Tibial artery (tissue), 4 donors: ENCODE measurements at places on chromosomes 11 and 22.
A peak's percentile ranks its signal among the peaks of the same experiment; 100 is the strongest.

DNA sequence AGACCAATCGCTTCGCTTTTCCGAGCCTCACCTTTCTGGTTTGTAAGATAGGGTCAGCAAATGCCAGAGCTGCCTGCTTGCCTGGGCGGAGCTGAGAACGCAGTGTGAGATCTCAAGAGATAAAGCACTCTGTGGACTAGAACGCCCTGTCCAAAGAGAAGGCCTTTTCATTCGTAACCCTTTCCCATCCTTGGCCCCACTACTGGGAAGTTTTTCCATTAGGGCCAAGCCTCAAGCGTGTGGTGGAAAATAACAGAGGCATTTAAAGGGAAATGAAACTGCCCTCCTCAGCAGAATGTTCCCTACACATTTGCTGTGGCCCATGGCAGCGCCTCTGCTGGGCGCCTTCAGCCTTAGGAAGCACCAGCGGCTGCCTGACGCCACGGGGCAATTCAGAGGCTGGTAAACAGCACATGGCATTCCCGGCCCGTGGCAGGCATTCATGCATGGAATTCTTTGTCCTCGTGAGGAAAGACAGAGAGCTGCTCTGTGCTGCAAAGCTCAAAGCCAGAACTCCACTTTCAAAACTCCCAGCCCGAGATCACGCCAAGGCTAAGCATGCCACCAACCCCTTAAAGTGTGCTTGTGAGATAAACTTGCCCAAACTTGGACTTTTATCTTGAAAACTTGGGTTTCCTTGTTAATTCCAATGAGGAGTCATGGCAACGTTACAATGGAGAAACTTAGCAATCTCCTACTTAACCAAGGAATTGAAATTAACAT lies 38.1 kb downstream of the AHNAK start:
- H3K27me3 ChIP-seq = no peaks in the 10 kb centered on the region
- peaks cover 34% of the 10 kb centered on the region for H3K4me1 ChIP-seq
- peak overlapping the region; percentile 78 for H3K27ac ChIP-seq
- peak overlapping the region; percentile 40 for H3K4me3 ChIP-seq

DNA sequence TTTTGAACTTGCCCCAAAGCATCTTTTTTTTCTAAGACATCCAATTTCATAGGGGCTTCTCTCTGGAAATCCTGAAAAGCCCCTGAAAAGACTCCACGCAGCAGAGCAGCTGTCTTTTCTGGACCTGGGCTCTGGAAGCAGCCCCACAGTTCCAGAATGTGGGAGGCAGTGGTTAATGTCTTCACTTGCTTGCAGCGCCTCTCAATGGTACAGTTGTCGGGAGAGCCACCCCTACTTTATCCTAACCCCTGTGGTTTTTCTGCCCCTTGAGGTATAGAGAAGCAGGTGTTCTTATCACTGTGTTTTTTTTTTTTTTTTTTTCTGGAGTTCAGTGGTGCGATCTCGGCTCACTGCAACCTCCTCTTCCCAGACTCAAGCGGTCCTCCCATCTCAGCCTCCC lies 83.4 kb upstream of the SORL1-AS1 start:
- no peak overlapping the region for H3K4me3 ChIP-seq
- no peaks in the 10 kb centered on the region for H3K27me3 ChIP-seq
- H3K27ac ChIP-seq = no peak overlapping the region
- H3K4me1 ChIP-seq = no peaks in the 10 kb centered on the region
- no peak for DNase-seq
- no peaks in the 10 kb centered on the region for H3K36me3 ChIP-seq

DNA sequence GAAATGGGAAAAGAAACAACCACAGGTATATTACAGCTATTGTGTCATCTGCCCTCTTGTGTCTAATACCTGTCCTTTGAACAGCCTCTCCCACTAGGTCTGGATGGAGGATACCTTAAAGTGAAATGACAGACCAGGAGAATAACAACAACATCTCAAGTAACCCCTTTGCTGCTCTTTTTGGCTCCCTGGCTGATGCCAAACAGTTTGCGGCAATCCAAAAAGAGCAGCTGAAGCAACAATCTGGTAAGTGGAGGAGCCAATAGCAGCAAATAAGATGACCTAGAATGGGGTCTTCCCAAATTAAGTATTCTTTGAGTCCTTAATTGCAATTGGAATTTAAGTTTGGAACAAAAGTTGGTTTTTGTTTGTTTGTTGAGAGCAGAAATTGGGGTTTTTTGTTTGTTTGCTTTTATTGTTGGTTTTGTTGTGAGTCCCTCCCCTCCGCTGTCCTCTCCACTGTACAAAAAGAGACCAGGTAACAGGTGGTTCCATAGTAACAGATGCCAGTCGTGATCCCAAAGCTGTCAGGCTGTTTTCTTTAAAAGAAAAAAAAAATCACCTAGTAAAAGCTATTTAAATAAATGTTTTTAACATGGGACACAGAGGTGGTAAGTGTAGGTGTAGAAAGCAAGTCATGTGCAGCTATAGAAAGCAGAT lies 5.7 kb downstream of the UBE4A start:
- H3K4me3 ChIP-seq = no peak overlapping the region
- no peak overlapping the region for H3K27ac ChIP-seq
- DNase-seq = no peak

DNA sequence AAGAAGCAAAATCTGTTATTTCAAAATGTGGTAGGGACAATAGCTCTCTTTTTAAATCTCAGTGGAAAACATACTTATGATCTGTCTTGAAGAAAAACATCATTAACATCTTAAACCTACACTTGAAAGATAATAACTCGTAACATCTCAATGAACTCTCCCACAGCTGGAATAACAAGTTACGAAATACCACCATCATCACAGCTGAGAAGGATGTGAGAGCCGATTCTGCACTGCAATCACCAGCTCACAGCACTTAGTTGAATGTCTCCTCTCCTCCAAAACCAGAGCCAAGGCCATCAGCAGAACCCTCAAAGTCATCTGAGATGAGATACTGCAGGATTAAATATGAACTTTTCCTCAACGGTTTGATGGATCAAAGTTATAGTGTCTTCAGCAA lies 124.3 kb downstream of the ARHGAP20 start:
- no peaks in the 10 kb centered on the region for H3K36me3 ChIP-seq
- H3K27ac ChIP-seq = no peak overlapping the region
- H3K4me3 ChIP-seq = no peak overlapping the region
- H3K4me1 ChIP-seq = no peaks in the 10 kb centered on the region
- no peak for DNase-seq

GRCh38 chr11:96303064-96303463 lies 39.9 kb downstream of the MAML2 start:
- peak overlapping the region; percentile 41 for H3K27ac ChIP-seq
- no peak overlapping the region for H3K4me3 ChIP-seq
- no peak for DNase-seq

- no peaks in the 10 kb centered on the region for H3K4me1 ChIP-seq
- DNase-seq = no peak
- no peak overlapping the region for H3K4me3 ChIP-seq
- H3K27ac ChIP-seq = no peak overlapping the region
These were observed 1005.8 kb upstream of the CCDC90B start for GRCh38 chr11:84292006-84292405.

DNA sequence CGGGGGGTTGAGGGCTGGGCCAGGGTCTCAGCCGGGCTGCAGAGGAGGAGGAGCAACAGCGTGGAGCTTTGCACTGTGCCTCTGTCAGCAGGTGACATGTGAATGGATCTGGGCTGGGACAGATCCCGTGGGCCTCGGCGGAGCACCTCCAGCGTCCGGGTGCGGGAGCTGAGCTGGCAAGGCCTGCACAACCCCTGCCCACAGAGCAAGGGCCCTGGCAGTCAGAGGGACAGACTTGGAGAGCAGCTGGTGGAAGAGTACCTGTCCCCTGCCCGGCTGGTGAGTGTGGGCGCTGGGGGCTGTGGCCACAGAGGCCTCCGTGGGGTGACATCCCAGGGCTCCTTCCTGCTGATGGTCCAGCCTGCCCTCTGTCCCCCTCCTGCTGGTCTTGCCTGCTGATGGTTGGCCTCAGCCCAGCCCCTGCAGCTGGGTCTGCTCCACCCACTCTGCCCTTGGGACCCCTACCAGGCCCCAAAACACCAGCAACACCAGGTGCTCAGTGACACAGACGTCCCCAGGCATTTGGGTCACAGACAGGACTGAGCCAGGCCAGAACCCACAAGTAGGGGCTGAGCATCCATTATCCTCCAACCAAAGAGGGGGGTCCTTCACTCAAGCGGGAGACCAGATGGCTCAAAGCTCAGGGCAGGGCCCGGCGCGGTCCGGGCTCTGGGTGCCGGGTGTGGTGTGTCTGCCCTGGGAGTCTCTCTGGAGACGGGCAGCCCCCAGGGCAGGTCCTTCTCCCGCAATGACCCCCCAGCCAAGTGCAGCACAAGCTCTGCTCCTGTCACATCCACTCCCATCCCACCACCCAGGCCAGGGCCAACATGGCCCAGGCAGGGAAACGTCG lies 3.5 kb downstream of the LRRC56 start:
- H3K4me3 ChIP-seq = no peak overlapping the region
- no peak overlapping the region for H3K27ac ChIP-seq
- DNase-seq = no peak
- no peaks in the 10 kb centered on the region for H3K36me3 ChIP-seq
- H3K27me3 ChIP-seq = no peaks in the 10 kb centered on the region

- no peak for DNase-seq
- no peak overlapping the region for H3K4me3 ChIP-seq
- H3K4me1 ChIP-seq = no peaks in the 10 kb centered on the region
- no peak overlapping the region for H3K27ac ChIP-seq
These were observed 256.8 kb downstream of the INSC start for GRCh38 chr11:15371533-15371932.
